ENCODE measurements at places on chromosomes 4 and X.

DNA sequence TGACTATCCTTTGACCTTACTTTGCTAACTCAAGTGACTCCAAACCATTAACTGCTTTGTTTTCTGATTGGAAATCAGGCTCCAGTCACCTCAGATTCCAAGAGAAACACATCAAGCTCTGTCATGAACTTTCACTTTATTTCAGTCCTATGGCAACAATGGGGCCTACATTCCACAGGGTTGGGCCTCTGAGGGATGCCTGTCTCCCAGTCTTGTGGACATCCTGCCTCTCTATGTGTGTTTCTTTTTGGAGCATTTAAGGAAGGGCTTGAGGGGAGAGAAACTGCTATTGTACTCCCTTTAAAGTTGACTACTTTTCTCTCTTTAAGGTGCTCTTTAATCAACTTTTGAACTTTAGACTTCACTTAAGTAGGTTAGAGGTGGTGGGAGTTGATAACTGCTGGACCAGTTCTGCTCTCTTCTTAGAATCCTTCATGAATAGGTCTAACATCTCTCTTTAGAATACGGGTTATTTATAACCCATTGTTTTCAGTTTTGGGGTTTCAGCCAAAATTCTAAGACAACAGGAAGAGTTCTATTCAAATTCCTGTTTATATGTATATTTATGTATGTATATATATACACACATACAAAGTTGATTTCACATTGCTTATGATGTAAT lies 274.3 kb upstream of the NR3C2 start:
- DNase-seq = no peak

- DNase-seq = no peak
Measured at GRCh38 chrX:7139202-7140081, 8.1 kb upstream of the STS start.

DNA sequence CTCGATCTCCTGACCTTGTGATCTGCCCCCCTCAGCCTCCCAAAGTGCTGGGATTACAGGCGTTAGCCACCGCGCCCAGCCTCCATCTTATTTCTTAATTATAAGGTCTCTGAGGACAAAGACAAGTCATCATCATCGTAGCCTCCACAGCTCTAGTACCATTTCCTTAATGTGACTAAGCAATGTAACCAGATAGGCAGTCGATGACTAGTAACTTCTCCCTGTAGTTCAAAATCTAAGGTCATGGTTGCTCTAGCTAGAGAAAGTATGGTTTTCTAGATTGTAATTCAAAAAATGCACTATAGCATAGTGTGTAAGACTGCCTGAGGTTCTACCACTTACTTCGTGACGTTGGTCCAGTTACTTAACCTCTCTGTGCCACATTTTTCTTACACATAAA lies 6.9 kb downstream of the SLC39A8 start:
- DNase-seq = no peak

DNA sequence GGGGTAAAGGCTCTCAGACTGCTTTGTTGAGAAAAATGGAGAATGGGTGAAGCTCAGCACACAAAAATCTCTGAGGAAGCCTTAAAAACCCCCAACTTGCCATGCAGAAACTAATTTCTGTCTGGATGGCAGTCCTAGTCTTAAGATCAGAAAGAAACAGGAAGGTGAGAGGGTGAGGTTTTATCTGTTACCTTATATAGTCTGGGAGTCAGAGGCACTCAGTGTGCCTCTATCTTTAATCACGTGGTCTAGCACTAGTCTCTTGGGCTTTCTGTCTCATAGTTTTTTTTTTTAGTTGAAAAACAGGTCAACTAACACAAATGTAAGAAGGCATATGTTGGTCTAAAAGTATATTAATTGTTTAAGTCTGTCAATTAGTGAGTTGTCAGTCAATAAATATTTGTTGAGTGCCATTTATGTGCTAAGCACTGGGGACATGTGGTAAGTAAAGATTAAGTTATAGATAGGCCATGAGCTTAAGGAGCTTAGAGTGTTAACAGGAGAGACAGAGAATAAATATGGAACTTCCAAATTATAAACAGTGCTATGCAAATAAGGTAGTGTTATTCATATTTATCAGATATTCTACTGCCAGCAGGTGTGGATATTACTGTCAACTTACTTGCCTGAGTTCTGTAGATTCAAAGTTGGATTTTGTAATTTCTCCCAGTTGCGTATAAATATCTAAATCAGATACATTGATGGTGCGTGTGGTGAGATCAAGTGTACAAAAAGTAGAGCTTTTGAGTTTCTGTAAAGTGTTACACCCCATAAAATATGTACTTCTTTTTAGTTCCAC lies 7.0 kb downstream of the CYBB start:
- peak; percentile 60 for DNase-seq

- no peak for DNase-seq
Measured at GRCh38 chr4:112916868-112917267, 132.6 kb upstream of the ANK2 start.

GRCh38 chrX:816411-816810 lies 185.8 kb downstream of the SHOX start:
- DNase-seq = no peak

GRCh38 chrX:40130207-40130606 lies 32.4 kb upstream of the BCOR start:
- DNase-seq = no peak

DNA sequence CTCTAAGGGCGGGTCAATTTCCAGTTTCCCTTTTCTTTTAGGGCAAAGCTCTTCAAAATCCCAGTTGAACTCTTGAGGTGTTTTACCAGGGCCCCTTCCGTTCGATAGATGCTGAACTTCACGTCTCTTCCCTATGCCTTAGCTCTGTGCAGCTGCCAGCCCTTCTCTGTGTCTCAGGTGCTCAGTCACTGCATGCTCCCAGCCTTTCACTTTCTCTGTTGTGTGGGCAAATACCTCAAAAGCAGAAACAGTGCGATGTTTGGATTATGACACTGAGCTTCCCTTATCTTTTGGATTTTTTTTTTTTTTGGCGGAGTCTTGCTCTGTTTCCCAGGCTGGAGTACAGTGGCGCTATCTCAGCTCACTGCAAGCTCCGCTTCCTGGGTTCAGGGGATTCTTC lies 108.5 kb downstream of the CLDN22 start:
- DNase-seq = no peak

DNA sequence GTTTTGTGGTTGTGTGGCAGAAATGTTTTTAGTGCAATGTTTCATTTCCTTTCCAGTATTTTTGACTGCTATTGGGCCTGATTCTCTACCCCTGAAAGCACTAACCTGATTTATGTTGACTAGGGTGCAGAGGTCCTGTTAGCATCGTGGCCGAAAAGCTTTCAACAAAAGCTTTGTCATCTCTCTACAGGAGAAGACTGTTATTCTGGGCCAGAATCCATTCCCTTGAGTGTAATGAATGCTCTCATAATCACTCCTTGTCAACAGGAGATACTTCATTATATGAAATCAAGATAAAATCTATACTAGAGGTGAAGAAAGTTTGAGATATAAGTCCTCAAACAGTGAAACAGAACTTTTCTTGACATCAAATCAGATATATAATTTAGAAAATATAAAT lies 195.5 kb downstream of the ZNF330 start:
- DNase-seq = no peak

DNA sequence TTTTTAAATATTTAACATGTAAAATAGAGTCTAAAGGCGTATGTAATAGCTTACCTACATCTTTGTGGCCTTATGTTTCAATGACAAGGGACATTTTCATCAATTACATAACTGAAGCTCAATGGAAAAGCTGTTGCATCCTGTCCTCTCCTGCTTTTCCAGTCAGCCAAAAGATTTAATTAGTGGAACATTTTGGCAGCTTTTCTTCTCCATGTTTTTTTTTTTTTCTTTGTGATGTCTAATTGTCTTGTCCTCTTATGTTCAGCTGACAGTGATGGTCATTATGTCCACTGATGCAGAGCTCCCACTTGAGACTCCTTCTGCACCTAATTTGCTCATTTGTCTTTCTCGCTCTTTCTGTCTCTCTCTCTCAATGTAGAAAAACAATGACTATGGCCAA lies 422.2 kb downstream of the GABRG1 start:
- no peak for DNase-seq

DNA sequence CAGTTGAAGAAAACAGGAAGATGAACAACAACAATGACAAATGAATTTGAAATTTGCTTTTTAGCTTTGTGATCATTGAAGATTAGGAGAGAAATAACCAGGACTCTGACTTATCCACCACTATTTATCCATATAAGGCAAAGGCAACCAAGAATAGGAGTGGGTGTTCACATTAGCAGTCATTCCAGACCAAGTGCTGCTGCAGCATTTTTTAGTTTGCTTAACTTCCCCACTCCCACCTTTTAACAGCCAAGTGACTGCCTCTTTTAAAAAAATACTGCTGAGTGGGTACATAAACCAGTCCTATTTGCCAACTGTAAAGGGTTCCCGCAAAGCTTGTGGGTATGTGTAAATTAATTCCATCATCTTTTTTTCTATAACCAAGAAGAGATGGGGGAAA lies 230.9 kb downstream of the IQCM start:
- no peak for DNase-seq

DNA sequence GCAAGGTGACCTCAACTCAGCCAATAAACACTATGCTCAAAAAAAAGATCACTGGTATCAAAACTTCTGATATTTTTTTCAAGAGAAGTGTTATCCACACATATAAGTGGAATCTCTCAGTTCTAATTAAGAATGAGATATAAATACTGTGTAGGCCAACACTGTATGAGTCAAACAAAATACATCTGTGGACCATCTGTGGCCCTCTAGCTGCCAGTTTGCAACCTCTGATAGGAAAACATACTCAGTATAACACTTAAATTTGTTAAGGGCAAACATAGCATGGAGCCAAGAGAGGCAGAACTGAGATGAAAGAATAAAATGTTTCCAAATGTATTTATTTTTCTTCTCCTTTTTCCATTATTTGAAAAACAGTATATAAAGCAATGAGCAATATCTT lies 377.3 kb downstream of the ARAP2 start:
- no peak for DNase-seq

DNA sequence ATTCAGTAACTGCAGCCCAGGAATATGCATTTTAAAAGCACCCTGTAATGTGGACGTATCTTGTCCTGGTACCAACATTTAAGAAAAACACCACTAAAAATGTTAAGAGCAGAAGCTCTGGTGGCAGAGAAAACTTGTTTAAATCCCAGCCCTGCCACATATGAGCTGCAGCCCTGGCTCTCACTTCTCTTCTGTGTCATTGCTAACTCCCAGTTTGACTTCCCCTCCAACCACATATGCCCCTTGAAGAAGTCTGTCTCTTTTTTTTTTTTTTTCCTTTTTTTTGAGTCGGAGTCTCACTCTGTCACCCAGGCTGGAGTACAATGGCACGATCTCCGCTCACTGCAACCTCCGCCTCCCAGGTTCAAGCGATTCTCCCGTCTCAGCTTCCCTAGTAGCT lies 14.8 kb downstream of the LHFPL1 start:
- no peak for DNase-seq

DNA sequence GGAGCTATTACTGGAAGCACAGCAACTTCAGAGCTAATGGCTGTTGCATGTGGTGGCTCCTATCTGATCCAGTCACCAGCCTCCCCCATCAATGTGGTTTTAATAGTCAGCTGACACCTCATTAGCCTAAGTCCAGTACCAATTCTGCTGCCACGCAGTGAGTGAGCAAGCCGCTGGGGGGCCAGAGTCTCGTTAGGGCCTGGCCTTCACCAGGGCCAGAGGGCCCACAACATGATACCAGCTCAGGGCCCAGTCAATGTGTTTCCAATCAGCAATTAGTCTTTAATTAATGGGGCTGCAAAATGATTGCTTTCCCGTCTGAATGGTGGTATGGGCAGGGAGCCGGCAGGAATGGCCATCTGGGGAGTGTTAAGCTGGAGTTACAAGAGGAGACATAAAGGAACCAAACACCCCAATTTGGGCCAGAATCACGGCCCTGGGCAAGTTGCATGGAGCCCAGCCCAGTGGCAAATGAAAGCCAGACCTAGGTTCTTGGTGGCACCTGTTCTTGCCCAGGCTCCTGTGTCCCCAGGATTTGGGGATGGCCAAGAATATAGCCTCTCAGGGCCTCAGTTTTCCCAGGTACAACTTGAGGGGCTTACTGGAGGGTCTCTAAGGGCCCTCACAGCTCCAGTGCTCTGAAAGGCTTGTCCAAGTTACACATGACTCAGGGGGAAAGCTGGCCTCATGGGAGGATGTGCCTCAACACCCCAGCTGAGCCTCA lies 119.2 kb downstream of the EFNB1 start:
- no peak for DNase-seq

DNA sequence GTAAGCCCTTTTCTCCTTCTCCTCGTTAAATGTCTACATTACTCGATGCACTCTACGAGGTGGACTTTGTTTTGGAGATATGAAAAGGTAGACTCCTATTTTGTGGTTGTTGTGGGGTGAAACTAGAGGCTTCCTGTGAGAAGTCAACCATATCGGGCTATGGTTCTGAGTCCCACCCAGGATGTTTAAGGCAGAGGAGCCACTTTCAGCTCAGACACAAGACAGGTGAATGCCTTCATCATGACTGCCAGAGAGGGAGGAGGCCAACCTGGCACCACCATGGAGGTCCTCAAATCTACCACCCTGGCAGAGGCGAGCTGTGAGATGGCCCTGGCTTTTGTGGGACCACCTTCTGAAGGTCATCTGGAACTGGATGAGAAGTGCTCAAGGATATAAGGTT lies 154.4 kb upstream of the KLF3 start:
- no peak for DNase-seq

- no peak for DNase-seq
Measured at GRCh38 chr4:176123710-176124407, 58.2 kb downstream of the WDR17 start.

GRCh38 chrX:115047181-115047580 lies 29.8 kb upstream of the IL13RA2 start:
- DNase-seq = no peak

- no peak for DNase-seq
Measured at GRCh38 chrX:20248592-20249192, 18.0 kb downstream of the RPS6KA3 start.

- DNase-seq = no peak
Measured at GRCh38 chrX:147485207-147485606, 426.5 kb upstream of the FMR1 start.

Measured in naive B cell (primary cell).